Epithelial cell of alveolus of lung (primary cell): ENCODE measurements at places on chromosomes 13 and 19. TPM values are rescaled to one million over a fixed set of nuclear protein-coding genes. Genes with fewer than 3 reads are reported as not detected.

The COMMD6 gene
- total RNA-seq, result 75.6 and 99.6 TPM in 2 replicates

The CHST8 gene
- 6.1 TPM in 1 of 2 replicates, not detected in the other for total RNA-seq

The MBD3L2 gene
- total RNA-seq, result not detected in 2 replicates

The CPB2 gene
- not detected in 2 replicates for total RNA-seq

The MYPOP gene
- total RNA-seq, result 1.8 and 6.8 TPM in 2 replicates

The ERCC5 gene
- total RNA-seq, result 34.8 and 76.4 TPM in 2 replicates

The ZNF439 gene
- 1.4 and 9.3 TPM in 2 replicates for total RNA-seq

The RBM26 gene
- 17.6 and 35.9 TPM in 2 replicates for total RNA-seq

The ZNF723 gene
- total RNA-seq, result not detected in 2 replicates
